ENCODE measurements at places on chromosomes 13 and 19.
A peak's percentile ranks its signal among the peaks of the same experiment; 100 is the strongest.

GRCh38 chr19:11152318-11153062 lies 3.1 kb downstream of the SPC24 start:
- no peak for DNase-seq

GRCh38 chr13:42547612-42548011 lies 26.3 kb upstream of the TNFSF11 start:
- DNase-seq, result no peak

- DNase-seq, result peak; percentile 77
Observed at GRCh38 chr19:17889609-17890214, 18.0 kb downstream of the SLC5A5 start.

GRCh38 chr13:33874871-33875270 lies 56.9 kb downstream of the RFC3 start:
- DNase-seq, result no peak

DNA sequence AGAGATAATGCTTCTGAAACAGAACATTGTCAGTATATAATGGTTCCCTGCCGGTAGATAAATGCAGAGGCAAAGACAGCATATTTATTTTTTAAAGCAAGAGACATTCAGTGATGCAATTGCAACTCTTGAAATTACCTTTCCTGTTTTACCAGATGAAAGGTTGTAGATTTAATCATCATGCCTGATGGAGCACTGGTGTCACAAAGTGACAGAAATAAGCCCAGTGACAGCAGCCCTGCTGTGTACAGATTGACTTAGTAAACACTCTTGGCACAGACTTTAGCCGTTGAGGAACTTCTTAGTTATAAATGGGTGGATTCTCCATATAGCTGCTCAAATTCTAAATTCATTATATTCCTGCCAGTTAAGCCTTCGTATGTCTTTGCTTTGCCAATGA lies 172.5 kb downstream of the ITGBL1 start:
- no peak for DNase-seq

DNA sequence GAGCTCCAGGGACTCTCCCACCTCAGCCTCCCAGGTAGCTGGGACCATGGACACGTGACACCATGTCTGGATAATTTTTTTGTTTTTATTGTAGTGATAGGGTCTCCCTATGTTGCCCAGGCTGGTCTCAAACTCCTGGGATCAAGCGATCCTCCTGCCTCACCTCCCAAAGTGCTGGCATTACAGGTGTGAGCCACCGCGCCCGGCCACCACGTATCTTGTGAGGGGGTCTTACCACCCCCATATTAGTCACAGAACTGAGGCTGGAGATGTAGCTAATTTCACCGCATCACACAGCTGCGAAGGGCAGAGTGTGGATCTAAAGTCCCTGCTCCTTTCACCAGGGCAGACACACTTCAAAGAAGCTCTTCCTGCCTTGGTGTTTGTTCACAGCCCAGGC lies 211.8 kb upstream of the SOX1 start:
- no peak for DNase-seq

- DNase-seq, result no peak
Observed at GRCh38 chr19:32594021-32594420, 13.0 kb downstream of the PDCD5 start.

GRCh38 chr19:50050406-50051227 lies 24.8 kb downstream of the ZNF473 start:
- no peak for DNase-seq

- no peak for DNase-seq
Observed at GRCh38 chr19:38265213-38265861, 964 bp downstream of the SPINT2 start.

- no peak for DNase-seq
Observed at GRCh38 chr13:106500445-106500844, 35.0 kb downstream of the EFNB2 start.

DNA sequence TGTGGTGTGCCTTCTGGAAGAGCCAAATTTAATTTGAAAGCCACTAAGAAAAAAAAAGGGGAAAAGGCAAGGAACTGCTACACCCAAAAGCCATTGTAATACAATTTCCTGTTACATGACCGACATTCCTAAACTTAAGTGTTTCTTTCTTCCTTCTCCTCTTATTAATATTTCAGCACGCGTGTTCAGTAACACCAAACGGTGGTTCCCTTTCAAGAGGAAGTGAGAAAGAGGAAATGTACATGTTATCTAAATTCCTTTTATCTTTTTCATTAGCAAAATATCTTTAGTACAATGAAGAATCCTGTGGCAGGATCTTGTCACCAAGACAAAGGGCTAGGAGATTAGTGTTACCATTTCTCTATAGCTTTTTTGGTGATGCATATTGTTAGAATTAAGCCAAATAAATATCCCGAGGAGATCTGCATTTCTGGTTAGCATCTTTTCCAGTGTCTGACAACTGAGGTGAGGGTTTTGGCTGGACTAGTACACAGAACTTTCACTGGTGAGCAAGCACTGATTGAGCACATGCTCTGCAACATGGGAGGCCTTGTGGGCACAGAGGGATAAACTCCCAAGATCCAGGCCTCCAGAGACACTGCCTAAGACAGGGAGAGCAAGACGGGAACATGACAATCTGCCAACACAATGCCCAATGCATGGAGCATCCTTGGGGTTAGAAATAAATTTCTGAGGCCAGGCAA lies 22.1 kb downstream of the LATS2 start:
- no peak for DNase-seq

DNA sequence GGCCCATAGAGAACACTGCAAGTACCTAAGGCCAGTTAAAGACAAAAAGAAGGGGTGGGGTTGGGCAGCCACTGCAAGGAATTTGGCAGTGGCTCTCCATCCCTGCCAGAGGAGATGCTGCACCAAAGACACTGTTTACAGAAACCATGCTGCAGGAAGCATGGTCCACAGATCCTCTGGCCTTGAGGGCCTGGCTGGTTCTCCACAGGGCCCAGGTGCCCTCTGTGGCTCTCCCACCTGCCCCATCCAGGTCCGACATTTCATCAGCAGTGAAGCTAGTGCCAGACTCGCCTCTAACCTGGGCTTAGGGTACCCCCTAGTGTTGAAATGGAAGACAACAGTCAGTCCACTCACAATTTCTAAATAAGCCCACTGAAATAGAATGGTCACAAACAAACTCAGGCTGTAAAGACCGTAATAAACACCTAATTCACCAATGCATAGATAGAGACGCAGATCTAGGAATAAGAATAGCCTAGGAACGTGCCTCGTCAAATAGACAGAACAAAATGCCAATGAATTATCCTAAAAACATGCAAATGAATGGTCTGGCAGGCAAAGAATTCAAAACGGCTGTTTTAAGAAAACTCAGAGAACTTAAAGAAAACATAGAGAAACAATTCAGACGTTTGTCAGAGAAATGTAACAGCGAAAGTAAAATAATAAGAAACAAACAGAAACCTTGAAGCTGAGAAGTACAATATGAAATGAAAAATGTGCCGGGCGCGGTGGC lies 23.3 kb downstream of the LYPD4 start:
- DNase-seq, result peak; percentile 76

GRCh38 chr19:18049385-18049784 lies 37.3 kb downstream of the IL12RB1 start:
- DNase-seq, result no peak

- DNase-seq, result no peak
Observed at GRCh38 chr19:1170938-1171754, 2.9 kb downstream of the SBNO2 start.

DNA sequence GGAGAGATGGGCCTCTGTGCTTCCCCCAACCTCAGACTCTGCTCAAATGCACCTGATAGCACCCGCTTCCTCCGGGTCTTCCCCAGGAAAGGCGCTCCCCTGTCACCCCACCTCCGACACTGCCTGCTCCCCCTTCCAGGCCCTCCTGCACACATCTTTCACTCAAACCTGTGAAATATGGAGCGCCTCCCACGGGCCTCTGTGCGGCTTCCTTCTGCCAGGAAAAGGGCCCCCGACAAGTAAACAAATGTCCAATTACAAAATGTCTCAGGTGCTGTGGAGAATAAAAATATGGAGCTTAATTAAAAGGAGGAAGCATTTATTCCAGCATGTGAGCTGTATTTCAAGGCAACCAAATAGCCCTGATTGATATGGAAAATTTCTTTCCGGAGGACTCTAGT lies 15.6 kb upstream of the CCNE1 start:
- DNase-seq, result no peak

- DNase-seq, result no peak
Observed at GRCh38 chr19:54154603-54155345, 4.7 kb downstream of the LENG1 start.

- no peak for DNase-seq
Observed at GRCh38 chr13:92317066-92317465, 909.5 kb upstream of the GPC6 start.

DNA sequence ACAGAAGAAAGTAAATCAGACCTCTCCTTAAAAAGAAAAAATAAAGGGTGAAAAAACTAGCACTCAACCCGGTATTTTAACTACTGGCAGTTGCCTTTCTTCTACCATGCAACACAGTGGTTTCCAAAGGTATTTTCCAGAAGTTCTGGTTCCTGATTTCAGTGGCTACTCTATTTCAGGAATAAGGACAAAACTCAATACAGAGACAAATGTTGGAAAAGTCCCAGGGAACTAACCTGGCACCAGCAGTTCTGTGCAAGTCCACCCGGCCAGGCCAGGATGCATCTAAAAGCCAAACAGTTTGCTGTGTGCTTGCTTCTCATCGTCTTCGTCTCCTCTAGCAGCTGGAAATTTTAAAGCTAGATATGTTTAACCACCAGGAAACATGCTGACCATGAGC lies 52.5 kb downstream of the FOXO1 start:
- DNase-seq, result no peak

DNA sequence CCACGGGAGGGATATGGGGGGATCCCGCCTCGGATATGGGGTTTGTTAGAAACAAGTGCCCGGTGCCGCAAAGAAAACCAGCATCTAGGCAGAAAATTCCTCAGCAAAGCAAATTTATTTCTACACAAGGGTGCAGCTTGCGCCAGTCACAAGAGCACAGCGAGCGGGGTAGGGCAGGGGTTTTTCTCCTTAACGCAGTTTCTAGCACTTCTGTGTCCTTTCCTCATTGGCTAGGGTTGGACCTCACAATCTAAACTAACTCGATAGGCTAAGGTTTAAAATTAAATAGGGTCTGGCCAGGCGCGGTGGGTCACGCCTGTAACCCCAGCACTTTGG lies 595 bp downstream of the ZNF440 start:
- DNase-seq, result peak; percentile 24

DNA sequence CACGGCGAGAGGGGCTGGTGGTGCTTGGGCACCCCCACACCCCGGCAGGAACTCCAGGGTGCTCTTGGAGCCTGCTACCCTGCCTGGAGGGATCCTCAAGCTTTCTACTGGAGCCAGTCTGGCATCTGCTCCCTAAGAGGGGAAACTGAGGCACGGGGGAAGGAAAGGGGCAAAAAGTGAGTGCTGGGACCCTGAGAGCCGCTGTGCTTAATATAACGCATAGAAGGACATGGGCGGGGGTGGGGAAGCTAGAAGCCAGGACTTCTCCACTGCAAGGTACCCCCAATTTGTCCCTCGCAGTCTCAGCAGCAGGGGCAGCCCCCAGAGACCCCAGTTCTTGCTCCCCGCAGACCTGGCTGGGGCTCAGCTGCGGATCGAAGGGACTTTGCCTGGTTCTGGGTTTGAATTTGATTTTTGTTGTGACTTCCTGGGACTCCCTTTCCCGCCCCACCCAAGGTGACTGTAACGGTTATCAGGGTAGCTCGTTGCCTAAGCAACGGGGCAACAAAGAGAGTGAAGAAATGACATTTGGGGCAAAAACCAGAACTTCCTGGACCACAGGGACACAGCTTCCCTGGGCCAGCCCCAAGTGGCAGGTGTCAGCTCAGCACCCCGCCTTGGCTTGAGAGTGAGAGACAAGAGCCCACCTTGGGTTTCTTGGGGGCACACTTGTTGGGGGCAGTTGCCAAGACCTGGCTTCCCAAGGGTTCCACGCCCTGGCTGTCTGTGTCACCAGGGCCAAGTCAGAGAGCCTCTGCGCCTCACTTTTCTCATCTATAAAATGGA lies 638 bp downstream of the ADGRE5 start:
- DNase-seq, result no peak

GRCh38 chr19:38371081-38371480 lies 3.3 kb upstream of the PSMD8 start:
- no peak for DNase-seq

- DNase-seq, result no peak
Observed at GRCh38 chr19:52809801-52810200, 11.6 kb downstream of the ZNF28 start.

- DNase-seq, result peak; percentile 88
Observed at GRCh38 chr13:78586706-78587105, 16.6 kb downstream of the POU4F1 start.

DNA sequence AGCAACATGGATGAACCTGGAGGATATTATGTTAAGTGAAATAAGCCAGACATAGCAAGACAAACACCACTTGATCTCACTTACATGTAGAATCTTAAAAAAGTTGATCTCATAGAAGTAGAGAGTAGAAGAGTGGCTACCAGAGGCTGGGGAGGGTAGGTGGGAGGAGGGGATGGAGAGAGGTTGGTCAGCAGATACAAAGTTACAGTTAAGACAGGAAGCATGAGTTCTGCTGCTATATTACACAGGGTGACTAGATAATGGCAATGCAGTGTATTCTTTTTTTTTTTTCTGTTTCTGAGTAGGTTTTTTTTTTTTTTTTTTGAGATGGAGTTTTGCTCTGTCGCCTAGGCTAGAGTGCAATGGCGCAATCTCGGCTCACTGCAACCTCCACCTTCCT lies 15.2 kb upstream of the THSD1 start:
- DNase-seq, result no peak
